CD14-positive monocyte (primary cell): ENCODE measurements at places on chromosomes 1 and 21.
A peak's percentile ranks its signal among the peaks of the same experiment; 100 is the strongest.

DNA sequence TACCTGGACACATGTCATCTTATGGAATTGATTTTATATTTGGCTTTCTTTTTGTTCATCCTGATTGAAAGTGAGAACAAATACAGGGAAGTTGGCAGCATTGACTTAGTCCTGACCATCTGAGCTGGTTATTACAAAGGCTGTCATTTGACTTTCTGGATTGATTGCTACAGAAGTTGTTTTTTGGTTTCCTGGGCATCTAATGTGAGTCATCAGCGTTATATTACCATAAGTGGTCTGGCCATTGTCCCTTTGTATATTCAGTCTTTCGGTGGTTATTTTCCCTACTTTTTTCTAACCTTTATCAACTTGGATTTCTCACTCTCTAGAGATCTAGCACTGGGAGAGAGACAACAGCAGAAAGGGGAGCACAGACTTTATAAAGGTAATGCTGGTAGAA, 1646.5 kb downstream of the MRPL39 start:
- no peak for DNase-seq

DNA sequence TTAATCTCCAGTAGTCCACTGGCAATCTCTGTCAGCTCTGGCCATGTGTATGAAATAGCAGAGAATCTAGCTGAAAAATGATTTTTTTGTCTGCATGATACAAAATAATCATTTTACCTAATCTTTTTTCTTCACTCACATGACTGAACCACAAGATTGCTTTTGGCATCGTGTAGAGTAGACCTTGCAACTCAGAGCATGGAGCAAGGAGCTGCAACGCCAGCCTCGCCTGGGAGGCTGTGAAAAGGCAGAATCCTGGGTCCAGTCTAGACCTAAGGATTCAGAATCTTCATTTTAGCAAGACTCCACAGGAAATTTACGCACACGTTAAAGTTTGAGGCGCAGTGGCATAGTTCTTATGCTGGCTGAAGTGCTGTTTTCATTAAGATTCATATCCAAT, 40.2 kb downstream of the TOMM20 start:
- no peak for DNase-seq

- no peak for DNase-seq
These were observed 250.0 kb upstream of the ADGRL2 start for GRCh38 chr1:81550753-81551152.

DNA sequence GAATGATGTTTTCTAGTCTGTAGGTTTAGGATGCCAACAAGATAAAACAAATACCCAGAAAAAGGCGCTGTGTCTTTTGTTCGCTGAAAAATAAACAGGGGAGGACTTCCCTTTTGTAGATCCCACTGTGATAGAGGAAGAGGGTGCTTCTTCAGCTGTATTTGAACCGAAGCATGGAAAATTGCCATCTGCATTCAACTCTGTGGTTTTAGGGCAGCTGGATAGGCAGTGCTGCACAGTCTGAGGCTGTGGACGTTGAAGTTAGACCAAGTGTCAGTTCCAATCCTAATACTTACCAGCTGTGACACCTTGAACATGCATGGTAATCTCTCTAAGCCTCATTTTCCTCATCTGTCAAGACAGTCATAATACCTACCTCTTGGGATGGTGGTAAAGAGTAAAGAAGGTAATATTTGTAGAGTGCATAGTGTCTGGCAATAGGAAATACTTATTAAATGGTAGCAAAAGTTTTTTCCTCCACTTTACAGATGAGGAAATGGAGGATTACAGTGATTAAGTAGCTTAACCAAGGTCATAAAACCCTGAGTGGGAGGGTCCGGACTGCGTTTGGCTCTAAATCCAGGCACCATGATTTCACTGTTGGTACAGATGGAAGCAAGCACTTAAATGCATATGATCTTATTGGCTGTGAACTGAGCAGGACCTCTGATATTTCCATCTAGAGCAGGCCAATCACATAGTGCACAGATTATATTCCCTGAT, 48.5 kb downstream of the UTP25 start:
- DNase-seq, result no peak

DNA sequence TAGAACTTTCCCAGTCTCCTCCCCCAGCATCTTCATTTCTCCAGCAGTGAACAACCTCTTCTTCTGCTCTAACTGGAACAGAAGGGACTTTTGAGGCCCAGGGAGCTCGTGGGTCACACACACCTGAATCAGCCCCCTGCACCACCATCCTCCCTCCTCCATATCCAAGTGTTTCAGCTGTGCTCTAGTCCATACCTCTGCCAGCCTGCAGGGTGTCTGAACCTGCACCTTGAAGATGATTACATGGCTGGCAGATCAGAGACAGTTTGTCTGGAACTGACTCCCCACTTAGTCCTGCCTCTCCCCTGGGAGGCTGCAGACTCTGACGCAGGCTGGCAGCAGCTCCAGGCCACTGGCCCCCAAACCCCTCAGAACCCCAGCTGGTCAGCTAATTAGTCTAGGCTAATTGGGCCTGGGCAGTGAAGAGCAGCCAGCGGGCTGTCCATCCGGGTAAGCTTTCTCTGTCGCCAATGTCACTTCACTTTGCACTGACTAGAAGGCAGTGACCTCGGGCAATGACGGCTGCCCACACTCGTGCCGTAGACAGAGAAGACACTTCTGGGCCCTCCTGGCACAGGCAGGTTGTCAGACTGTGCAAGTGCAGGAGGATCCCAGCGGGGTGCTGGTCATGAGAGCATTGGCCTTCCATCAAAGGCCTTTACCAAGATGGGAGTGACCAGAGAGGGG, 12.2 kb downstream of the CAMK1G start:
- no peak for DNase-seq

- no peak for DNase-seq
These were observed 13.5 kb downstream of the VANGL1 start for GRCh38 chr1:115655306-115655663.

DNA sequence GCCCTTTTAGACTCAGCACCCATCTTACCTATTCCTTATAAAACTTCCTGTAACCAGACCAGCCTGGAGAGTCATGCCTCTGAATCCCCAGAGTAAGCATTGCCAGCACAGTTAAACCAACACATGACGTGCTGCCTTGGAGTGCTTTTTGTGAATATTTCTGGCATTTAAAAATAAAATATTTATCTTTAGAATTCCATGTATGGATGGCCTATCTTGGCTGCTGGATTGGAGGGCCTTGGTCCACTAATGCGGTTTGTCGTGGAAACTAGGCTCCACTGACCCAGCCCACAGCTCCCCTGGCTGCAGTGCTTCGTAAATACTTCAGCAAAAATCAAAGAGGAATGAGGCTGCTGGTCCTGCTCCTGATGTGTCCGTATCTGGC, 17.5 kb downstream of the MTARC1 start:
- DNase-seq, result no peak

- no peak for DNase-seq
These were observed 9.8 kb downstream of the RPS6KC1 start for GRCh38 chr1:213060836-213061235.

DNA sequence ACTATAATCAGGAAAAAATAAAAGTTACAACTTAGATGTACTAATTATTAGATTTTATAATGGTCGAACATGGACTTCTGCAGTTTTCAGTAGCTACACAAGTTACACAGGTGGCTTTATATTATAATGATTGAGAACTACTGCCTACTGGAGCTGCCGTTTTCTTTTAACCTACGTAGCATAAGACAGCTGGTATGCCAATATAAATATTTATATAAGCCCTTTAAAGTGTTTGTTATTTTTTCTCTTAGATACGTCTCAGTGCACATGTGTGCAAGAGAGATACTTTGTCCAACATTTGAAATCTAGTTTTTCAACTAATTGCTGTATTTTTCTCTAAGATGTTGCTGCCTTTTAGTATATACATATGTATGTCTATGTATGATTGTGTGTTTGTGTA, 42.4 kb downstream of the PDC start:
- DNase-seq, result no peak

DNA sequence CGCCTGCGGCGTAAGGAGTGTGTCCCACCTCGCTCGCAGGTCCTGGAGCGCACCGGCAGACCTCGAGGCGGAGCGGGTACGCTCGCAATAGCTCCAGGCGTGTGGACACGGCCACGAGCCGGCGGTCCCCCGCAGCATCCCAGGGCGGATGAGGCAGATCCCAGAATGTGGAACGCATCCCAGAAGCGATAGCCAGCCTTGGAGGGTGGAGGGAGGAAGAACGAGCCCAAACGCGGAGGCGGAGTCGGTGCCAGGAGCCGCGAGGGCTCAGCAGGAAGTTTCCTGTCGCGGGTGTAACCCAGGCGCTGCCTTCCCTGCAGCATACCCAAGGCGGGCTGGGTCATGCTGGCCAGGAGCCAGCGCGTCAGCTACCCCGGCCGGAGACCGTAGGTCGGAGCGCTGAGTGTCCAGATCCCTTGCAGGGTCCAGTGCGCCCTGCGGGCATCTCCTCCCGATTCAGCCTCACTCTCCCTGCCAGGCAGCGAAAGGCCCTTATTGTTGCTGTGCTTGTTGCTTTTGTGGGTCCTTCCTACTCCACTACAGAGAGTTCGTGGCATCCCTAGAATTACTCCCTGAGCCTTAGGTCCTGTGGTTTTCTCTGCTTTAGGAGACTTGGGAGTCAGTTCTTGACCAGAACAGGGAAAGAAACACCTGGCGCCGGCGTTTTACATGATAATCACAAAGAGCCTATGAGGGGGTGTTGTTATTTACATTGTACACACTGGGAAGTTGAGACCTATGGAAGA, 27.7 kb downstream of the STYXL2 start:
- peak; percentile 48 for DNase-seq

DNA sequence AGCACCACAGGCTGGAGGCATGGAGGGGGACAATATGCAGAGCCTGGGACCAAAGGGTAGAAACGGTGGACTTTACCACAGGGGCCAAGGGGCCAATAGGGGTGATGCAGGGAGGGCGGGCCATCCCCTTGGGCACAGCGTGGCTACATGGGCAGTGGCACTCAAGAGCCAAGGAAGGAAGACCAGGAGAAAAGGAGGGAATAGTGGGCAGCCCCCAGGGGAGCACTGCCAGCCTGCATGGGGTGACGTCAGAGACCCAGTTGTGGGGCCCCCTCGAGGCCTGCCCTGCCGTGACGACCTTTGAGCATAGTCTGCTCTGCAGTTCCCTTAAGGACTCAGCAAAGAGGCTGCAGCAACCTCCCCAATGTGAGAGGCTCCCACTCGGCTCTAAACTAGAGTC, 95.5 kb upstream of the TMPRSS2 start:
- no peak for DNase-seq

GRCh38 chr1:88330201-88330600, 353.9 kb upstream of the PKN2 start:
- no peak for DNase-seq
